ENCODE measurements at places on chromosomes 7 and 10.

DNA sequence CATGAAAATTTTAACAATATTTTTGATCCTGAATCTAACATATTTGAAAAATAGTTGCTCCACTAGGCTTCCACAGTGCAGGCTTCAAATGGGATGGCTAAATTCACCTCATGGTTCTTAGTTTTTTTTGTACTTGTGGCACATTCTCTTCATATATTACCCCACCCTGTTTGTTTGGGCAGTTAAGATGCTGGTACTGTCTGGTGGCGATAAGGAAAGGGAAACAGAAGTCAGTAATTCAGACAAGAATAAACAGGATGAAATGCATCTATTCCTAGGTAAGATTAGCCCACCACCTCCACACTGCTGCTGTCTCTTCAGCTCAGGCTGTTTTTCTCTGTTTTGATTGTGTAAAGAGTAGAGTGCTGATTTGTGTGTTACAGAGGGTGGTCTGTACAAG, 44.2 kb downstream of the GLRX3 start:
- DNase-seq: no peak

DNA sequence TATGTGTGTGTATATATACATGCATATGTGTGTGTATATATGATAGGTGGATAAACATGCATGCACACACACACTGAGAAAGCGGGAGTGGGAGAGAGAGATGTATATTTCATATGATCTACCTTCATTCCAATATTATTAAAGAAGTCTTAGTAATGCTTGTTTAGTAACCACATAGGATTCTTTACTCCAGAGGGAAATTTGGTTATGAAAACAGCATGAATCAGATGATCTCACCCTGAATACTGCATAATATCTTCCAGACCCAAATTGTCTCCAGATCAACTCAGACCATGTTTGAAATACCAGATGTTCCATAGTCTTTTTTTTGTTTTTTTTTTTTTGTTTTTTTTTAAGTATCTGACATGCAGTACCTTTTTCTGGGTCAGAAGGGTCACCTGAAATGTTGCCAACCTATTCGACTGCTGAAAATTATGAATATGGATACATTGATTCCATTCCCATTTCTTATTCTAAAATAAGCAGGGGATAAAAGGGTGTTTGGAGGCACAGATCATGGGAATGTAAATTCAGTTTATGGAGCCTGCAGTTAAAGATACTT, 17.4 kb downstream of the TES start:
- peak; percentile 40 for DNase-seq

DNA sequence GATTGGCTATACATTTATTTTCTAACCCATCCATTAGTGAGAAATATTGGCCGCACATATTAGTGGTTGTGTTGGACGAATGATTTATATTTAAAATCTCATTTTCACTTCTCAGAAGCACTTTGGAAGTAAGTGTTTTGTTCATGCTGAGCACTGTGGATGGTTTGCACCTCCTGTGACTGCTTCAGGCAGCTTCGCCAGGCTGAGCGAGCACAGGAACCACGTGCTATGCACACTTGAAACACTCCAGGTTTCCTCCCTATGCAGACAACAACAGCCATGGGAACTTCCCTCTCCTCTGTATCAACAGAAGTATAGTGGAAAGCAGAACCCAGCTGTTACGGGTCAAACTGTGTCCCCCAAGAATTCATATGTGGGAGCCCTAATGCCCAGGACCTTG, 67.3 kb upstream of the WDR11 start:
- no peak for DNase-seq

DNA sequence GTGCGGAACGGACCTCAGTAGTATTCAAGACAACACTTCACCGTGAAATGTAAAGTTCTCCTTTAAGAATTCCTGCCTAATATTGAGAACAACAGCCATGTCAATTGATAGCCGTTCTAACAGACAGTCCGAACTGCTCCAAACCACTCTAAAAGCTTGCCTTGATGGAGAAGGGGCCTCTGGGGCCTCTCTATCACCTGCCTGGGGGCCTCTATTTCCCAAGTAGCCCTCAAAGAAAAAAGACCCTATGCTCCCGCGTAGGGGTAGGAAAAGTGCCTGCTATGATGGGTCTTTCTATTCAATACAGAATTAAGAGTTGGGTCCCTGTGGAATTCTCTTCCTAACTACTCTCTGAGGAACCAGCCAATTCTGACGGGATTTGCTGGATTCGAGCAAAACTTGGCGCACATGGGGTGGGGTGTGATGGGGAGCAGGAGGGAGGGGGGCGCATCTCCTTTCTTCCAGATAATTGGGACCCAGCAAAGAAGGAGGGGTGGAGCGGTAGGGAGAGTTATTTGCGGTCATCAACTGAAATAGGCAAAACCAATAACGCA, 8.3 kb upstream of the DLX6 start:
- no peak for DNase-seq

DNA sequence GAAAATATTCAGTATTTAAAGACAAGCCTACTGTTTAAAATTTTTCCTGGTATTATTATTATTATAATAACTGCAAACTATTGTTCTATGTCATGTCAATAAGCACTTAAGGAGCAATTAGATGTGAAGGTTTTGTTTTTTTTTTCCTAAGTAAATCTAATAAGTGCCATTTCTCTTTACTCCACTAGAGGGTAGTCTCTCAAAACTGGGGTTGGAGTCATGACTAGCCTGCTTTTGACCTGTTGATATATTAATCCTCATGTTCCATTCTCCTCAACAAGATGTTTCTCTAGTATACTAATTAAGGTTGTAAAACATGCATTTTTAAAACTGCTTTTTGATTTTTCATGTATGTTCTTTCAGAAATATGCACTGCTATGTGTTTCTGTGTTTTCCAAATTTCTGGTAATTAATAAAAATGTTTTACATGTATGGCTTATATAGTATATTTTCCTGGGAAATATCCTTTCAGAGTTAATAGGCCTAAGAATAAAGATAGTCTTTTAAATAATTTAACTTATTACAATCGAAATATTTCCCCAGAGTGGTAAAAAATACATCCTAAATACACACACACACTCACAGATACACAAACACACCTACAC, 1.0 kb upstream of the LRRN3 start:
- DNase-seq: peak; percentile 54

DNA sequence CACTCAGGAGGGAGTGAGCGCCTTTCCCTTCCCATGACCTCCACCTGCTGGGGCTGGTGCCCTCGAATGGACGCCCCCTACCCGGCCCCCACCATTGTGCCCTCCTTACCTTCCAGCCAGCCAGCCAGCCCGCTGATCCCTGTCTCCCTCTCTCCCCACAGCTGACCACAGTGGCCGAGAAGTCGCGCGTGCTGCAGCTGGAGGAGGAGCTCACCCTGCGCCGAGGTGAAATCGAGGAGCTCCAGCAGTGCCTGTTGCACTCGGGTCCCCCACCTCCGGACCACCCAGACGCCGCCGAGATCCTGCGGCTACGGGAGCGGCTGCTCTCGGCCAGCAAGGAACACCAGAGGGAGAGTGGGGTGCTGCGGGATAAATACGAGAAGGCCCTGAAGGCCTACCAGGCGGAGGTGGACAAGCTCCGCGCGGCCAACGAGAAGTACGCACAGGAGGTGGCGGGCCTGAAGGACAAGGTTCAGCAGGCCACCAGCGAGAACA, 77.9 kb upstream of the GTF2IRD1 start:
- no peak for DNase-seq

- no peak for DNase-seq
Measured at GRCh38 chr7:120841608-120842007, 16.3 kb downstream of the TSPAN12 start.

- no peak for DNase-seq
Measured at GRCh38 chr7:82757-83155, 109.6 kb upstream of the FAM20C start.

GRCh38 chr7:155780884-155781283, 31.4 kb downstream of the SHH start:
- DNase-seq: no peak

GRCh38 chr7:143269251-143269650, 6.0 kb downstream of the GSTK1 start:
- DNase-seq: no peak

- DNase-seq: peak; percentile 87
Measured at GRCh38 chr7:79622781-79623180, 169.3 kb upstream of the MAGI2 start.

DNA sequence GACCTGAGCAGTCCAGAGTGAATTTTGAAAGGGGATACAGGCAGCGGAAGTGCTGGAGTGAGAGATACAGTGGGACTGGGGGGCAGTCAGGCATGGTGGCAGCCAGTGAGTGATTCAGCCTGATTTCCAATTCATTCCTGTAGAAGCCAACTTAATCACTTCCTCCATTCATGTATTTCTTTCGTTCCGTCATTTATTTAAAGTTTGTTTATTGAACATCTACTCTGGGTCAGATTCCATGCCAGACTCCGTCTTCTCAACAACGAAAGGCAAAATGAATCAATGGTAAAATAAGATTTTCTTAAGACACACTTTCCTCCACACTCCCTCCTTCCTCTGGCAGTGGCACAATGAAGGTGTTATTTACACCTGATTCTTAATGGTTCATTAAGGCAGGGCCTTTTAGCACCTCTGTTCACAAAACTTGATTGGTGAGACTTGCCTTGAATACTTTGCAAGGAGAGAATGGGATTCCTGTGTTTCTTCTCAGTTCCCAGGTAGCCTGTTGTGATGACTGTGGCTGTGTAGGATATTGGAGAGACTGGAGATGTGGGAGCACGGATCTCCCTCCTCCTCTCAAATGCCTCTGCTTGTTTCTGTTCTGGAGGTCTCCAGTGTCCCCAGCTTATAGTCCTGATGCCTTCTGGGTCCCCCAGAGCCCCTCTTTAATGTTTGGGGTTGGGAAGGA, 27.9 kb downstream of the ADCYAP1R1 start:
- DNase-seq: no peak

DNA sequence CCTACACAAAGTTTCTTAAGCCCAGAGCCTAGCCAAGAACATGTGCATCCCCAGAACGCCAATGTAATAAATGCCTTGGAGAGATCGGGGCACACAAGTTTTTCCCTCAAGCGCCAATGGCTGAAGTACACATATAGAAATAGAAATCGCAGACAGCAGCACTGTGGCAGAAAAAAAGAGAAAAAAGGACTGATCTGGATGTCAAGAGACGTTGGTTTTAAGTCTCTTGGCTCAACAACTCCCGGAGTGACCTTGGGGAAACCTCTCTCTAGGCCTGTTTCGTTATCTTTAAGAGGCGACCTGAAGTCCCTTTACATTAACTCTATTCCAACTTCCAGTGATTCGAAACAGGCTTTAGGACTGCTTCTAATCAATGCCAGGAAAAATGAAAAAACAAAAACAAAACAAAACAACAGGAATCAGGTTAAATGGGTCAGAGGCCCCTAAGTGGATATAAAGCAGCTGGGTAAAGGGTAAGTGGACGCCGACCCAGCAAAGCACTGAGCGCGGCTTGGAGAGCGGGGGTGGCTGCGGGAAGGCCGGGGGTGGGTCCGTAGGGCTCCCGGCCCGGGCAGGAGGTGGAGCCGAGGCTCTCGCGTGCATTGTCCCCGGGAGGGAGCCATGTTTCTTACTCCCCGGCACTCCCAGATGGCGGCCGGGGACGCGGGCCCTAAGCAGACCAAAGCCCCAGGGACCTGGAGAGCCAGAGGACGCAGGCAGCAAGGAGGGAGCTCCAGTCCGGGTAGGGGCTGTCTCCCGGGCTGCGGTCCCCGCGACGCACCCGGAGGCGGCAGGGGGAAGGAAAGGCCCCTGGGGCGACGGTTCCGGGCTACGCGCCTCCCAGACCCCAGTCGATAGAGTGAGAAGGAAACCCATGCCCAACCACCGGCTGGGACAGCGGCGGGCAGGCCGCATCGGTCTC, 757 bp downstream of the EIF3A start:
- DNase-seq: peak; percentile 79
